Articular chondrocyte of knee joint (primary cell): ENCODE measurements at places on chromosomes 1 and 21. TPM values are rescaled to one million over a fixed set of nuclear protein-coding genes. Genes with fewer than 3 reads are reported as not detected.

The LAMB3 gene
- total RNA-seq = 10.9 and 12.2 TPM in 2 replicates

The A3GALT2 gene
- not detected in 2 replicates for total RNA-seq

The EEIG2 gene
- 16.9 and 18.7 TPM in 2 replicates for total RNA-seq

The BMP8A gene
- total RNA-seq = 0.13 TPM in 1 of 2 replicates, not detected in the other

The OSCP1 gene
- total RNA-seq = 13.3 and 17.1 TPM in 2 replicates

The ST6GALNAC3 gene
- 0.11 and 0.13 TPM in 2 replicates for total RNA-seq
